ENCODE measurements at places on chromosomes 2 and 18. TPM values are rescaled to one million over a fixed set of nuclear protein-coding genes. Genes with fewer than 3 reads are reported as not detected.

DNA sequence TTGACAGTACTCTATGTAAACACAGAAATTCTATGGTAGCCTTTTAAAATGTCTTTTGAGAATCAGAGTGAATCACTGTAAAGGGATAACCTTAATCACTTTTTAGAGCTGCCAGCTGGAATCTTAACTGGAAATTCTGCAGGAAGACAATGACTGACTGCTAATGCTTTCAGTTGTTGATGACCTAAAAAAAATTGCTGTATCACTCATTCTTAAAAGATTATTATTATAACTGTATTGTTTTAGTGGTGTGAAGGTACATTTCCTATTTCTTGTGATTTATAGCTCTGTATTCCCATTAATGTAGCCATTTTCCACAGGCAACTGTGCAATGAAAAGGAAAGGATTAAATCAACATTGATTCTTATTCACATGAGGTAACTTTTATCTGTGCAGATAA lies 260.5 kb downstream of the CALCRL start:
- H3K4me1 ChIP-seq: no peaks in the 10 kb centered on the region
- H3K27me3 ChIP-seq: no peaks in the 10 kb centered on the region
- DNase-seq: no peak
- H3K27ac ChIP-seq: no peak overlapping the region
- H3K4me3 ChIP-seq: no peak overlapping the region
- peaks cover 2% of the 10 kb centered on the region for H3K36me3 ChIP-seq

- H3K27ac ChIP-seq: no peak overlapping the region
- no peak for DNase-seq
- no peak overlapping the region for H3K4me3 ChIP-seq
- no peaks in the 10 kb centered on the region for H3K36me3 ChIP-seq
- H3K4me1 ChIP-seq: no peaks in the 10 kb centered on the region
Observed at GRCh38 chr2:28522481-28522880, 26.6 kb downstream of the PLB1 start.

GRCh38 chr2:16639431-16639830 lies 26.2 kb downstream of the CYRIA start:
- no peaks in the 10 kb centered on the region for H3K36me3 ChIP-seq
- H3K27me3 ChIP-seq: no peaks in the 10 kb centered on the region
- no peak overlapping the region for H3K4me3 ChIP-seq
- DNase-seq: no peak

DNA sequence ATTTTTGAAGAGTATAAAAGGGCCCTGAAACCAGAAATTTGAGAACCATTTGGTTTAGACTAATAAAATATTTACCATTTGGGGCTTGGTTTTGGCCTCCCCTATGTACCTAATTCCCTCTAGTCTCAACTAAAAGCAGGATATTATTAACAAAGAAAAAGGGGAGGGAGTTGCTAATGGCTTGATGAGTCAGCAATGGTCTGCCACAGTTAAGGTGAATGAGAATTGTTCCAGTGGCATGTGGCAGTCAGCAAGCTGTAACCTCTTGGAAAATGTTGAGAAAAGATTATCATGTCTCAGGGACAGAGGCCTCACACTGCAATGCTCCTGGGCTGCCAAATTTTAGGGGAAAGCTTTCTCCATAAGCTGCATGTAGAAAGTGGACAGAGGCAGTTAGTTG lies 20.1 kb upstream of the SLC39A10 start:
- H3K27me3 ChIP-seq: no peaks in the 10 kb centered on the region
- DNase-seq: no peak
- peaks cover 9% of the 10 kb centered on the region for H3K36me3 ChIP-seq
- H3K27ac ChIP-seq: no peak overlapping the region
- peaks cover 8% of the 10 kb centered on the region for H3K4me1 ChIP-seq
- no peak overlapping the region for H3K4me3 ChIP-seq

- H3K4me3 ChIP-seq: no peak overlapping the region
- H3K4me1 ChIP-seq: peaks cover 2% of the 10 kb centered on the region
- no peaks in the 10 kb centered on the region for H3K36me3 ChIP-seq
- no peak overlapping the region for H3K27ac ChIP-seq
Observed at GRCh38 chr2:178871536-178871935, 64.3 kb upstream of the TTN start.

ARID5A gene
- total RNA-seq: 3.8 TPM

GPR55 gene
- not detected for total RNA-seq

- peaks cover 4% of the 10 kb centered on the region for H3K4me1 ChIP-seq
- no peak for DNase-seq
- H3K27me3 ChIP-seq: no peaks in the 10 kb centered on the region
- H3K36me3 ChIP-seq: peaks cover 2% of the 10 kb centered on the region
- H3K27ac ChIP-seq: no peak overlapping the region
Observed at GRCh38 chr2:25558262-25558661, 115.1 kb downstream of the DTNB start.

CNTNAP5 gene
- 0.39 TPM for total RNA-seq

- H3K27me3 ChIP-seq: no peaks in the 10 kb centered on the region
- no peak for DNase-seq
- H3K4me1 ChIP-seq: peaks cover 10% of the 10 kb centered on the region
- H3K27ac ChIP-seq: no peak overlapping the region
- no peak overlapping the region for H3K4me3 ChIP-seq
- no peaks in the 10 kb centered on the region for H3K36me3 ChIP-seq
Observed at GRCh38 chr18:74946646-74947375, 262.1 kb downstream of the PTGR3 start.

Data from H9 (cell line).